ENCODE measurements at places on chromosomes 3 and 15. TPM values are rescaled to one million over a fixed set of nuclear protein-coding genes. Genes with fewer than 3 reads are reported as not detected.

- no peak for DNase-seq
Measured at GRCh38 chr3:19886404-19886803, 47.6 kb downstream of the EFHB start.

GRCh38 chr15:49627407-49627877 is 6.6 kb downstream of the DTWD1 start:
- peak; percentile 63 for DNase-seq

Gene ALPK3
- total RNA-seq: 0.86 TPM

Gene GPR160
- total RNA-seq: under 0.01 TPM

DNA sequence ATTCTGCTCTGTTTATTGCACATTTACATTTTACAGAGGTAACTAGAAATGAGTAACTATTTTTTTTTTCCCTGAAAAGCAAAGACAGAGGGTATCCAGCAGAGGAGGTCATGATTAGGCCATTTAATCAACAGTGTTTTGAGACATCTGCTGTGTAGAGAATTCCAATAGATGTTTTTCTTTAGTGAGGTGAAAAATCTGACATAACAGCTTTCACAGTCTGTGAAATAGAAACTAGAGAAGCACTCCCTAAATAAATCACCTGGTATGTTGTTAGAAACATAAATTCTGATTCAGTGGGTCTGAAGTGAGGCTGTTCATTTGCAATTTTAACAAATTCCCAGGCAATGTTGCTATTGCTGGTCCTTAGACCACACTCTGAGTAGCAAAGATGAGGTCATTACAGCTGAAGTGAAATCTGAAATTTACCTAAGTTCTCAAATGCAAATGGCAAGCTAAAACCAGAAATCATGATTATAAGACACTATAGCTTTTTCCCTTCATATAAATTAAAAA is 329.2 kb upstream of the LRRC3B start:
- no peak for DNase-seq

DNA sequence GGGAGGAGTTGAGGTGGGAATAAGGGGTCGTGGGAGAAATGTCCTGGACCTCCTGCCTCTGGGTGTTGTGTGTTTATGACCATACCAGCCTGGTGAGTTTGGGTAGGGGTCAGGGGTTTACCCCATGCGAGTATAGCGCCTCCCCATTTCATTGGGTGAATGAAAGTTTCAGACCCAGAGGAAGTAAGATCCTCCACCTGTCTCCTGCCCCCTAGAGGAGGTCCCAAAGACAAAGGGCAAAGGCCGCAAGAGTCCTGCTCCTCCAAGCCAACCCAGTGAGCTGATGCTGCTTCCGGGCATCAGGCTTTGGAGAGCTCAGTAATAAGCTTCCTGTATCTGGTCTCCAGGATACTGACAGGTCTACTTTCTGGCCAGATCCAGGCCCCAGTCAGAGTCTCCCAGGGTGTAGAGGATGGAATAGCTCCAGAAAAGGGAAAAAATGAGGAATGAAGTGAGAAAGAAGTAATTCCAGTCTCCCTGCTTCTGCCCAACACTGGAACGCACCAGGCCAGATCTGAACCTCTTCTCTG is 6.4 kb upstream of the TBC1D21 start:
- DNase-seq: no peak

- DNase-seq: peak; percentile 41
Measured at GRCh38 chr3:109023656-109024254, 70.1 kb upstream of the GUCA1C start.

GRCh38 chr3:4467522-4467867 is 426 bp upstream of the SUMF1 start:
- peak; percentile 2 for DNase-seq

Gene SMCO1
- under 0.01 TPM for total RNA-seq

DNA sequence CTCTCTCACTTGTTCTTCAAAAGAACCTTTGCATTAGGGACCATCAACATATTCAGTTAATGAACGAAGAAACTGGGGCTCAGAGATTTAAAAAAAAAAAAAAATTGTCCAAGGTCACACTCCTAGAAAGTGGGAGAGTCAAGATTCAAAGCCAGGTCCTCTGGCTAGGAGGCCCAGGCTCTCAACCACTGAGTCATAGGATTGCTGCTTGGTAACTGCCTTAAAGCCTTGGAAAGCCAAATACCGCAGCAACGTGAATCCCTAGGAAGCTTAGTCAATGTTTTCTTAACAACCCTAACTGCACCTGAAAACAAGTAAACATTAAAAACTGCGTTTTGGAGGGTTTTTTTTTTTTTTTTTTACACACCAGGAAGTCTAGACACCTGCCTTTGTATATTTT is 156.8 kb downstream of the WNT5A start:
- peak; percentile 89 for DNase-seq

DNA sequence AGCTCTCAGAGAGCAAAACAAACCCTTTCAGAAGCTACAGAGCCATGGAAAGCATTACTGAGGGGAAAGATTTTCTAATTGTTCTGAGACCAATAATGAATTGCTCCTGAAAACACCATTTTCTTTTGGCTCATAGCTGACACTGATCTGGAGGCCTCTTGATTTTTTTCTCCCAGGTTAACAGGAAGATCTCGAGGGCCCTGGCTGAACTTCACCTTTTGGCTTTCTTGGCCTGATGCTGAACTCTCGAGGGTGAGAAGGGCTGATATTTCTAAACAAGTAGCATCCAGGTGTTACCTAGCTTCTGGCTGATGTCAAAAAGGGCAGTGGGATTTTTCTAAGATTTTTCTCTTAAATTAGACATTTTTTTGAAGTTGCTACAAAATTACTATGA is 19.9 kb upstream of the NFKBIZ start:
- no peak for DNase-seq

Gene DUOX1
- total RNA-seq: not detected

- DNase-seq: no peak
Measured at GRCh38 chr15:51405693-51406523, 64.5 kb downstream of the GLDN start.

- no peak for DNase-seq
Measured at GRCh38 chr15:49131403-49131802, 24.0 kb downstream of the COPS2 start.

DNA sequence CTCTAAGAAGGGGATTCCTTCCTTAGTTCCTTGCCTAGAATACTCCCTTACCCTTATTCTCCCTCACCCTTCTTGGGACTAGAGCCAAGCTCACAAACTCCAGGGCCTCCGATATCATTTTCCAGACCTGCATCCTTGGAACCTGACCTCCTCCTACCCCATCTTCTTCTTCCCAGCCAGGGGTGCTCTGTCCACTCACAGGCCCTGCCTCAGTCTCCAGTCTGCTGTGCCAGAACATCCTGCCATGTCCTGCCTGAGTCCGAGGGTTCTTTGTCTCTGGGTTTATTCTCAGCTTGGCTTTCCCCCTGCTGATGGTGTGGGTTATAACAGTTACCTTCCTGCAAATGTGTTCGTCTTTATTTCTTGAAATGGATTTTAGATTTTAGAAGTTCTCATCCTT is 59.9 kb upstream of the MCF2L2 start:
- DNase-seq: no peak

GRCh38 chr3:7973006-7973405 is 528.6 kb upstream of the LMCD1 start:
- no peak for DNase-seq

Gene SERINC4
- total RNA-seq: under 0.01 TPM

DNA sequence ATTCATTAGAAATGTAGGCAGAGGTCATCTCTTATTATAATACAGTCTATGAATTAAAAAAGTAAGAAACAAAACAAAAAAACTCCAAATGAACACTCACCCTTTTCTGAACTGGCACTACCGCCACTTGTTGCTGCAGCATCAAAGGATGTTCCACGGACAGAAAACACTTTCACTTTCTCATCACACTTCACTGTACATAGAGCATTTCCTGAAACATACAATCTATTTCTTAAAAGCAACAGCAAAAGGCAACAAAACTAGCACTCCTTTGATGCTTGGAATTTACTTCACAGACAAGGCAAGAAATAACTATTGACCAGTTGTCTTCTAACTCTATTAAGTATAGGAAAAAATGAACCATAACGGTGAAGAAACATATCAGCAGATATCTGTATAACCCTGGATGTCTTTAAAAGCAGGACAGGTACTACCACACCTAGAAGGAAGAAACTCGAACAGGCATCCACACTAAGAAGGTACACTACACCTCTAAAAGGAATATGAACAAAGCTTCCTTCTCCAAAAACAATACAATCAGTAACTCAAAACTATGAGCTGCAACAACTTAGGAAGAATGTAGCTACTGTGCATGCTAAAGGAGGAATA is 24.9 kb downstream of the ETFA start:
- peak; percentile 45 for DNase-seq

DNA sequence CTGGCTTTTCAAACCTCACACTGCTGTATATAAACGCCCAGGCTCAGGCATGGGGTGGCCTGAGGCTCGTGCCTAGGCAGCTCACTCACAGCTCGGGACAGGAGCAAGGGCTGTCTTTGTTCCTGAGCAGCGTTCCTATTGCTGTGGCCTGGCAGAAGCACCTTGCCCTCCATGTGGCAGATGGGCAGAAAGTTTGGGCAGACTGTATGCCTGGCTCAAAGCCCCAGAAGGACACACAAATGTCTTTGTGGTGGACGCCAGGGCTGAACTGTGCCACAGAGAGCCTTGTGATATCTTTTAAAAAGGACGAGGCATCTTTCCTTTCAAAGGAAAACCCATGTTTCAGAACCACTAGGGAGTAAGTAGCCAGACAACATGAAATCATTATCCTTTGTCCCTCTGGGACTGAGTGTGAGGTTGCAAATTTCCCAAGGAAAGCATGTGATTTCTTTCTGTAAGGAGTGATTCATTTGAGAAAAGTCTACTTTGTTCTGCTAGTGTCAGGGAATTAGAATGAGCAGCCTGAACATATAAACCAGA is 29.3 kb upstream of the UBE2E1 start:
- DNase-seq: peak; percentile 74

DNA sequence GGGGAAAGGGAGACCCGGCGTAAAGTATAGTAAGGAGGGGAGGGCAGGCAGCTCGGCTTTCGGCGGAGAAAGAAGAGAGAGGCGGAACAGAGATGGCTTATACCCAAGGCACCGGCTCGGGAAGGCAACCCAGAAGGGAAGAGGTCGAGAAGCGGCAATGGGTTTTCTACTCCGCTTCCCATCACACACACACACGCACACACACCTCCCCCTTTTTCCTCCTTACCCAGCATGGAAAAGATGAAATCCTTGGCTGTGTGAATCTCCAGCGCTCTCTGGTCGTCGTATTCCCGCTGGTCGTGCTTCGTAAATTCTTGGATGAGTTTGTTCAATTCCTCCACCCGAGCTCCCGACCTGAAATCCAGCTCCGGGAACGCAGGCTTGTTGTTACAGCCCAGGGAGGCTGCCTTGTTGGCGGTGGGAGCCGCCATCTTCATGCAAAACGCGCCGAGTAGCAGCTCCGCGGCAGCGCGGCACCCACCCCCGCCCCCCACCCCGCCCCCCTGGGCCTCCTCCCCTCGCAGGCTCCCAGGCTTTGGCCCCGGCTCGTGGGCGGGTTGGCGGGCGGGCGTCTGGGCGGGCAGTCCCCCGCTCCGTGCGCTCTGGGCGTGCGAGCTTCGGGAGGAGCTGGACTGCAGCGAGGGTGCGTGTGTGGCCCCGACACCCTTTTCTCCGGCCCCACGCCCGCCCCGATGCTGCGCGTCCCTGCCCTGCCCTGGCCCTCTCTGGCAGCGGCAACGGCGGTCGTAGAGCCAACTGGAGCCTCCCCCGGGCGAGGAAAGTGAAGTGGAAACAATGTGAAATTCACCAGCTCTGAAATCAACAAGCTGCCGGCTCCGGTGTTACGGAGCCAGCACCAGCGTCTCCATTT is at the start of gene MB21D2:
MB21D2 (minus strand) TSS at position 453 of the 871 bp plus-strand sequence; CDS start at position 437, 16 bp downstream.
- DNase-seq: peak; percentile 89

Gene SLC12A1
- total RNA-seq: not detected

- DNase-seq: no peak
Measured at GRCh38 chr3:10463533-10464434, 41.6 kb downstream of the ATP2B2 start.

Gene POTEB3
- total RNA-seq: not detected

Gene LRTM1
- not detected for total RNA-seq

Gene CCDC13
- 0.64 TPM for total RNA-seq

DNA sequence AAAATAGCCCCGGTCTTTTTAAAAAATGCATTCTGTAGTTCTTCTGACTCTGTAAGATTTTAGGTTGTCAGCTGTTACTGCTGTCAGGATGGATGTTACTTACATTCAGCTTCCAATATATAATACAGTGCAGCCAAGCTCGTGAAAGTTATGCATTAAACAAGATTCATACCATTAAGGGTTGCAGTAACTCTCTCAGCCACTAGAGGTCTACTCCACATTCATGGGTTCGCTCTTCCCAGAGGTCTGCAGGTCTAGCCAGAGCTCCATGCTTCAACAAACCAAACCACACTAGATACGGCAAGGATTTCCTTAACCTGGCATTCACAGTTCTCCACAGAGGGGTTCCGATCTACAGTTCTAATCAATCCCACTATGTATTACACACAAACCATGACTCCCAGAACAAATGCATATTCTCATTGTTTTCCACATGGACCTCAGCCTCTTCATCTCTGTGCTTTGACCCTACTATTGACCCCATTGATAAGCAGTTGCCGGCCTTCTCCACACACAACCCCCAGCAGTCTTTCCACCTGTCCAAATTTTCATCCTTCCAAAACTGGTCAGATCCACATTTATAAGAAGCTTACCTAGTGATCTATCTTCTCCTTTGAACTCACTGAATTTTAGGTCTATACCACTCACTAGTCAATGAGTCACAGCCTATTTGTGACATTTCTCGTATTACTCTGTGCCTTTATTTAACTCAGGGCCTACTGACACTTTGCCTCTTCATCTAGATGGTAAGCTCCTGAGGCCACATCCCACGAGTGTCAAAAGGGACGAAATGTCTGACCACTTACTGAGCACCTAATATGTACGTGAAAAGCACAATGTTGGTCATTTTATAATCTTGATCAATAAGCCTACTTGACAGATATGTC is 33.7 kb downstream of the RORA start:
- peak; percentile 40 for DNase-seq

DNA sequence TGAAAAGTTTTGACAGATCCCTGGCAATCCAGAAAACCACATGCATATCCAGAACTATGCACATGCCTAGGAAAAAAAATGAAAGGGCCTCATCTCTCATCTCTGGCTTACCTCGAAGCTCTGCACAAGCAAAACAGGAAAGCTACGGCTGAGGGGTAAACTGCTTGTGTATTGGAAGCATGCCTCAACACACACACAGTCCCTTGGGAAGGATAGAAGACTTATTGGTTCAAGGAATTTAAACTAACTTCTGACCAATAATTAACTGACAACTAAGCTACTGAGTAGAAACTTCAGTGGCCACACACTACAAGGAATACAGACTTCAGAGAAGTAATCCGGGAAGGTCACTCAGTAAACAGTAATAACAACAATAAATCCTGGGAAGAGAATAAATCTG is 59.9 kb upstream of the POMGNT2 start:
- no peak for DNase-seq

Gene HCLS1
- total RNA-seq: 4.8 TPM

- DNase-seq: peak; percentile 22
Measured at GRCh38 chr15:33846862-33847261, 121.4 kb upstream of the CHRM5 start.

Data from fibroblast of villous mesenchyme (primary cell).